ENCODE measurements at places on chromosomes 4 and X.
A peak's percentile ranks its signal among the peaks of the same experiment; 100 is the strongest.

GRCh38 chr4:113960684-113961321 lies 18.6 kb downstream of the ARSJ start:
- DNase-seq = no peak

- DNase-seq = no peak
These were observed 125.0 kb upstream of the GRPR start for GRCh38 chrX:15998350-15998749.

DNA sequence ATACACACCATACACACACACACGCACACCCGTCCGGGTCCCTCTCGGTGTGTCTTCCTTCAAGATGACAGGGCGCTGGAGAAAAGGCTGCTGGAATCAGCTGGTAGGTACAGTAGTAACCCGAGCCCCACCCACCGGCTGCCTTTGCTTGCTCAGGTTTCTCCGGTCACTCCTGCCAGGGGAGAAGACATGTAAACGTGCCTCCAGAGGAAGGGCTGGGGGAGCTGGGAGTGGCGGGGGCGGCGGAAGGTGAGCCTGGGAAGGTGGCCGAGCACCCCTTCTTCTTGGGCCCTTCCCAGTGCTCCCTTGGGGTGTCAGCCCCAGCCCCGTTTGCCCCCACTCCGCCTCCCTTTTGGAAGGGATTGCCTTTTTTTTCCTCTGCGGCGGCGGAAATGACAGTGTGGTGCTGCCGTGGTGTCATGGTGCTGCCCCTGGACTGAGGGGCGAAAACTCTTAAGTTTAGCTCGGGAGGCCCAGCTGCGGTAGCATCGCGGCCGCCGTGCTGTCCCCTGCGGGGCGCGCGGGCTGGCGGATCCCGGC lies at the start of gene MID2:
MID2 (plus strand) TSS at position 169 of the 540 bp plus-strand sequence. CDS start 561 bp downstream, outside the sequence.
- DNase-seq = peak; percentile 59

DNA sequence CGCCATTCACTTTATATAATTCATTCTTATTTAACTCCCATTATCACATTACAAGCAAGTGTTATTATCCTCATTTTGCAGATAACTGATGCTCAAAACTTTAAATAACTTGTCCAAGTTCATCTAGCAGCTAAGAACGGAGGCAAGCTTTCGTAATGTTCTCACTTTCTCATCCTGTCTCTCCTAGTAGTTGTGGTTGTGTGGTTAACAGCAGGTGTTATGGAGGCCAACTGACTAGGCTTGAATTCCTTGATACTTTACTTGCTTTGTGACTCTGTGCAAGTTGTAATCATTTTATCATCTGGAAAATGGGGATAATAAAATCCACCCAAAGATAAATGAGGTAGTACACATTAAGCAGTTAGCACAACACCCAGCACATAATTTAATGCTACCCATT lies 109.9 kb upstream of the PTPN13 start:
- no peak for DNase-seq

DNA sequence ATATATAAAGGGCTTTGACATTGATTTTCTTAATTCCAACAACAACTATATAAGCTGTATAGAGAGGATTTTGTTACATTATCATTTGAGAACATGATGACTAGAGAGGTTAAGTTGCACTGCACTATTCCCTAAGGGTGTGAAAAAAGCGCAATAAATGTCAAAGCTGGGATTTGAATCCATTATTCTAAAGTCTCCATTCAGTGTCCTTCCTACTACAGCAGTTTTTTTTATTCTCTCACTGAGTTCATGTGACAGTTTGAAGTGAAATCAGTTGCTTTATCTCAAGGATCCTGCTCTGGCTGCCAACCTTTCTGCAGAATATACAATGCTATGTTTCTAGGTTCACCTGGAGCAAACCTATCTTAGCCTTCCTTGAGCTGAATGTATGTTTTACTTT lies 177.5 kb downstream of the ANKRD50 start:
- no peak for DNase-seq

- peak; percentile 66 for DNase-seq
These were observed 78.8 kb upstream of the LEF1 start for GRCh38 chr4:108247387-108248049.

- DNase-seq = no peak
These were observed 233.6 kb downstream of the ZNF674 start for GRCh38 chrX:46311581-46312120.

DNA sequence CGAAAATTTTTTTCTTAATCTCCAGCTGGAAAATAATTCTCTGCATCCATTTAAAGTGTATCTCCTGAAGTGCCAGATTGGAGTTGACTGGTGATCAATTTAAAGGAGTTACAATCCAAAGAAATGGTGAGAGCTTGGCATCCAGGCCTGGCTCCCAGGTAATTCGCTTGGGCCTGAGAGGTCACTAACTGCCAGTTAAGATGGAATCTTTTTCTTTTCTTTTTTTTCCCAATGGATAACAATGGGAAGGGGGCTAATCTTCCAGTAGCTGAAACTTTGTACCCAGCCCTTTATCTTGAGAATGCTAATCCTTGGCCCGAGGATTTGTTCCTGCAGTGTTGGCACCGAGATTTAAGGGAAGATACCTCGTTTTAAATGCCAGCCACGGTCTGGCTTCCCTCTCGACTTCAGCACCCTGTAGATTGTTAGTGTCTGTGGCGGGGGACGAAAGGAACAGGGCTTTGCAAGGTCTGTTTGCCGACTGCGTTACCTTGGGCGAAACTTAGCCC lies 13.3 kb upstream of the PITX2 start:
- no peak for DNase-seq

- no peak for DNase-seq
These were observed 49.4 kb upstream of the PRR32 start for GRCh38 chrX:126770179-126770578.

DNA sequence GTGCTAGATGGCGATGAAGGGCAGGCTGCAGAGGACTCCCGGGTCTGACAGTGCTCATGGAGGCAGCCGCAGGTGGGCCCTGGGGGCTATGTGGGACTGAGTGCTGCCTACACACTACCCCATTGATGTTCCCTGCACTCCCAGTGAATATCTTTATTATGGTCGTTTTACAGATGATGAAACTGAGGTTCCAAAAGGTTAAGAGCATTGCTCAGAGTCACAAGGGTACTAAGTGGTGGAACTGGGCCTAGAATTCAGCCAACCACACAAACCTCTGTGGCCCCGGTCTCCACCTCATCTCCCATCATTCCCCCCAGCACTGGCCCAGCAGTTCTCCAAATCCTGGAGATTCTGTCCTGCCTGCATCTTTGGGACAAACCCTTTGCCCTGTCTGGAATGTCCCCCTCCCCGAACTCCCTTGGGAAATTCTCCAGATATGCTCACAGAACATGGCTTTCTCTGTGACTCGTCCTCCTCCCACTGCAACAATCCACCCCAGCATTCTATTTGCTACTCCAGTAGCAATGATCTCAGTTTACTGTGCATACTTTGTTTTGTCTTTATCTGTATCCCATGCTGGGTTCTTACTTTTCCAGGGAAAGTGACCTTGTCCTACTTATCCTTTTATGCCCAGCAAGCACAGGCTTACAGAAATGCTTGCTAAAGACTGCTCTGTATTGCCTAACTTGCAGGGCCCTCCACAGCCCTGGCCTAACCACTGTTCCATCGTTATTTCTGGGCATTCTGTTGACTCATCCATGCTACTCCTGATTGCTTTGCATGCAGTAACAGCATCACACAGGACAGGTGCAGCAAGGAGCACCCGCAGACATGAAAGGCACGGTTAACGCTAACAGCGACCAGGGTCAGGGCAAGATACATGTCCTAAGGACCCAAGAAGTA lies 14.0 kb downstream of the PNMA6F start:
- no peak for DNase-seq

- no peak for DNase-seq
These were observed 5.0 kb downstream of the ARHGAP4 start for GRCh38 chrX:153921070-153921469.

DNA sequence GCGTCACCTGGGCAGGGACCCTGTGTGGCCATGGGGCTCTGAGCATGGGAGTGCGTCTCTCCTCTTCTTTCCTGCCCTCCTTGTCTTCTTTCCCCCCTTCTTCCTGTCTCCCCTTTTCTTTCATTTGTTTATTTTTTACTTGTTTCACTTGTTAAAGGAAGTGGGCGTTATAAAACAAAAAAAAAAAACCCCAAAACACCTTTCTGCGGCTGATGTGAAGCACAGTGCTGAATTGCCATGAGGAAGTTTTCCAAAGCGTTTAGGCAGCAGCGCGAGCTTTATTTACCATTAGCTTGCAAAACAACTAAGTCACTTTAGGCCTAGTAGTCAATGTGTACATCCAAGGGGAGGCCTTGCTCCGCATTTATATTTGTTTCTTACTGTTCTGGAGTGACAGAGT lies 57.0 kb downstream of the NOP14 start:
- no peak for DNase-seq

DNA sequence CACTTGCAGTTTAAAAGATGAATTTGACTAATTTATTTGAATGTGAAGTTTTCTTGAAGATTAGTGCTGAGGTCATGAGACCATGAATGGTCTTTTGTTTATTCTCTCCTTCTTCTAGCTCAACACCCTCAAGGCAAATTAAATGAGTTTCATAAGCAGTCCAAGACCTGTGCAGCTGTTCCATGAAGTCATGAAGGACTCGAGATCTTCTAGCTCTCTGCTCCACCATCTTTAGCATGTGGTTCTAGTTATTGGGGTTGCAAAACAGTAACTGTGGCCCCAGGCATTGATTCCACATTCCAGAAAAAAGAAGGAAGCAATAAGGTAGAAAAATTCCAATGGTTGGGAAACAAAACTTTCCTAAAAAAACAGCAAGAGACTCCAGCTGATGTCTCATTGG lies 84.2 kb upstream of the HS3ST1 start:
- no peak for DNase-seq

DNA sequence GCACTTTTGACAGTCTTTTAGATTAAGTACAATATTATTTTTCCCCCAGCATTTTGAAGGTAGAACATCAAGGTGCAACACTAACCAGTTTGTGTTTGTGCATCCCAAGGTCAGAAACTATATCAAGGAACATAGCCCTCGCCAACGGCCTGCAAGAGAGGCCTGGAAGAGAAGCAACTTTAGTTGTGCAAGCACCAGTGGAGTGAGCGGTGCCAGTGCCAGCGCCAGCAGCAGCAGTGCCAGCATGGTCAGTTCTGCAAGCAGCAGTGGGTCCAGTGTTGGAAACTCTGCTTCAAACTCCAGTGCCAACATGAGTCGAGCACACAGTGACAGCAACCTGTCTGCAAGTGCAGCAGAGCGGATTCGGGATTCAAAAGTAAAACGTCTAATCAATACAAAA lies 21.7 kb downstream of the FAM199X start:
- no peak for DNase-seq

DNA sequence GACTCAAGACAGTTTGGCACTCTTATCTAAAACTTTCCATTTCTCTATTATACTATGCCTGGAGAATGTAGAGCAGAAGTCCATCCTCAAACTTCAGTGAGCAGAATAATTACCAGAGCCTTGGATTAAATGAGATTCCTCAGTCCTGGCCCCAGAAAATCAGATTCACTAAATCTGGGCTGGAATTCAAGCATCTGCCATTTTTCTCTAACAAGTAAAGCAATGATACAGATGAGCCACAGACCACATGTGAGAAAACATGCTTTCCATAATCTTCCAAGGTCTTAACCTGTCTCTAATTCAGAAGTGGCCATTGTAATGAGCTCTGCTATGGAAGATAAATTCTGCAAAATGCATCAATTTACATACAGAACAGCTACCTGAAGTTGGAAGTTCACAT lies 25.4 kb downstream of the SOWAHB start:
- no peak for DNase-seq

DNA sequence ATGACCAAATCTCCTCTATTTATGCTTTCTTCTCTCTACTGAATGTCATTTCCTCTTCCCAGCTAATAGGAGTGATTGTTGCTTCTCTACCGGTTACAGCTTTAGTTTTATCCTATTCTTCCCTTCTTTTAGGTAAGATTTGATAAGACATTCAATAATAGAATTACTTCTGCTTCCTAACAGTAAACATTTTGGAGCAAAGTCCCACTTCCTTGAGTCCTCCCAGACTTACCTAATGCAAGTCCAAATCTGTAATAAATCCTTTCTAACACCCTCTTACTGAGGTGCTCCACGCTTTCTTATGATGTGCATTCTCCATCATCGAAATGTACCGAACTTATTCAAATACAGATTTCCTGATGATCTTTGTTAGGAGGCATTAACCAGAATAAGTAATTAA lies 79.2 kb upstream of the GPM6A start:
- DNase-seq = no peak

- DNase-seq = no peak
These were observed 127.1 kb upstream of the PCDH18 start for GRCh38 chr4:137659431-137659830.

DNA sequence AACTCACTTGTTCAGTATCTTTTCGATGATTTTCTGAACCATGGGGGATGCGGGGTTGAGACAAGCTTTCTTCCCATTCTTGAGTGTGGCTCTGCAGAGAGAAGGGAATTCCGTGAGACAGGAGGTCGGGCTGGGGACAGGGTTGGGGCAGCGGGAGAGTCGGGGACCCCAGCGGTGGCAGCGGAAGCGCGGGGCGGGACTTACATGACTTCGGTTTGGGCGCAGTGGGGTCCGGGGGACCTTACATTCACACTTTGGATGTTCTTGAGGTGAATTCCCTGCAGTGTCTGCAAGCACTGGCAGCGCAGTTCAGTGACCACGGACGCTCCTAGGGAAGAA lies 434 bp downstream of the CXCL3 start:
- DNase-seq = no peak

GRCh38 chr4:17189401-17189720 lies 290.9 kb upstream of the LDB2 start:
- no peak for DNase-seq

GRCh38 chr4:14652522-14652921 lies 349.8 kb upstream of the CPEB2 start:
- DNase-seq = no peak
